ENCODE measurements at places on chromosomes 4 and X.

GRCh38 chrX:17656035-17656418, 81.3 kb upstream of the SCML1 start:
- DNase-seq: no peak

DNA sequence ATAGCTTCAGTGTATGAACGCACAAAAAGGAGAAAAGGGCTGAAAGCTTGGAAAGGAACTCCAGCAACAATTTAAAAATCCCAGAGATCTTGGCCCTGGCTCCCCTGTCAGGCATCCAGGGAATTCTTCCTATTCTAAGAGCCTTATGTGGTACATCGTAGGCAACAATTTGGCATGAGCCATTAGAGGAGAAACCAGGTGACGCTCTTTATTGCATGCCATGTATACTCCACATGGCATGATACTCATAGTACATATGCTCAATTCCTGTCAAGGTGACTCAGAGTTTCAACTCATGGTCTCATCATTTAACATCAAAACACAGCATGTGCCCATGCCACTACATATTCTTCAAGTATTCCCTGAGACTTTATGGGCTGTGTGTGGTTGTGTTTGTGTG, 191.3 kb downstream of the OR13H1 start:
- no peak for DNase-seq

GRCh38 chr4:8478801-8479744, 38.5 kb downstream of the TRMT44 start:
- DNase-seq: no peak

GRCh38 chr4:108049406-108049805, 59.7 kb downstream of the HADH start:
- DNase-seq: no peak

- no peak for DNase-seq
These were observed 4.5 kb upstream of the FGF16 start for GRCh38 chrX:77442728-77443127.

DNA sequence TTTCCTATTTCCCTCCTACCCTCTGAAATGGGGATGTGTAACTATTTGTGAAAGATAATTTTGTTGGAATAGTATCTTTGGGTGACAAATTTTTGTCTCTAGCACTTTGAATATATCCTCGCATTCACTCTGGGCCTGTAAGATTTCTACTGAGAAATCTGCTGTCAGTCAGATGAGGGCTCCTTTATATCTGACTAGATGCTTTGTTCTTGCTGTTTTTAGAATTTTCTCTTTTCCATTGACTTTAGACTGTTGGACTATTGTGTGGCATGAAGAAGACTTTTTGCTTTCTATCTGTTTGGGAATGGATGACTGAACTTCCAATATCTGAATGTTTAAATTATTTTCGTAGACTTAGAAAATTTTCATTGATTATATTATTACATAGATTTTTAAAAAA, 54.2 kb upstream of the GRID2 start:
- no peak for DNase-seq

- no peak for DNase-seq
These were observed 21.2 kb downstream of the PTTG2 start for GRCh38 chr4:37981425-37981824.

DNA sequence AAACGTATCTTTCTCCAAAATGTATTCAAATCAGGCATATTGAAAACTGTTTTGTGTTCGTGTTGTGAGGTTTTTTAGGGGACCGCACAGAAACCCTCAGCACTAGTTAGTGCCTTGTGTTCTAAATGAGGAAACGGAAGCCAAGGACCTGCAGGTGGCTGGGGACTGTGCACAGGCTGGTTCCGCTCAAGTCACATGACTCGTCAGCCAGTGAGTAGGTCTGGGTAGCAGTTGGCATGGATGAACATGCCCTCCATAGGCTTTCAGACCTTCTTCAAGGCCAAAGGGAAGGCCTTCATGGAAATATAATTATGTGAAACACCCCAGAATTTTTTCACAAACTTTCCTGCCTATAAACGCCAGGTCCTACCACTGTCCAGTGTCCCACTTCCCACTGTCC, 1.3 kb upstream of the F11 start:
- DNase-seq: no peak

DNA sequence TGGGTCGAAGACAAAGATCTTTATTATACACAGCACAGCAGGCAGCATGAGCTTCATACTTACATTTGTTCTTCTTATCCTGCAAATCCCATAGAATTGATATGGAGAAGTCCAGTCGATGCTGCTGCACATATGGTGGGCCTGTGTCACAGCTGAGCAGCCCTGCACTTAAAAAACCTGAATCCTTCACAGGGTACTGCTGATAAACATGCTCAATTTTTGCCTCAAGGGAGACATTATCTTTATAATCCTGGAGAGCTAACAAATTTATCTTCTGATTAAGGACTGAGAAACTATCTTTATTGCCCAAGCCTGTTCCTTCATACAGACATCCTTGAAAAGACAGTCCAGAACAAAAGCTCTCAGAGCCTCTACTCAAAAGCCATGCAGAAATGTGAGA, 434.4 kb upstream of the FAM47C start:
- DNase-seq: no peak

- no peak for DNase-seq
These were observed 15.0 kb downstream of the RGN start for GRCh38 chrX:47093248-47093647.

- no peak for DNase-seq
These were observed 24.0 kb downstream of the C4orf51 start for GRCh38 chr4:145703850-145704497.

- DNase-seq: no peak
These were observed 1258.4 kb downstream of the FAM133A start for GRCh38 chrX:94932278-94932965.

DNA sequence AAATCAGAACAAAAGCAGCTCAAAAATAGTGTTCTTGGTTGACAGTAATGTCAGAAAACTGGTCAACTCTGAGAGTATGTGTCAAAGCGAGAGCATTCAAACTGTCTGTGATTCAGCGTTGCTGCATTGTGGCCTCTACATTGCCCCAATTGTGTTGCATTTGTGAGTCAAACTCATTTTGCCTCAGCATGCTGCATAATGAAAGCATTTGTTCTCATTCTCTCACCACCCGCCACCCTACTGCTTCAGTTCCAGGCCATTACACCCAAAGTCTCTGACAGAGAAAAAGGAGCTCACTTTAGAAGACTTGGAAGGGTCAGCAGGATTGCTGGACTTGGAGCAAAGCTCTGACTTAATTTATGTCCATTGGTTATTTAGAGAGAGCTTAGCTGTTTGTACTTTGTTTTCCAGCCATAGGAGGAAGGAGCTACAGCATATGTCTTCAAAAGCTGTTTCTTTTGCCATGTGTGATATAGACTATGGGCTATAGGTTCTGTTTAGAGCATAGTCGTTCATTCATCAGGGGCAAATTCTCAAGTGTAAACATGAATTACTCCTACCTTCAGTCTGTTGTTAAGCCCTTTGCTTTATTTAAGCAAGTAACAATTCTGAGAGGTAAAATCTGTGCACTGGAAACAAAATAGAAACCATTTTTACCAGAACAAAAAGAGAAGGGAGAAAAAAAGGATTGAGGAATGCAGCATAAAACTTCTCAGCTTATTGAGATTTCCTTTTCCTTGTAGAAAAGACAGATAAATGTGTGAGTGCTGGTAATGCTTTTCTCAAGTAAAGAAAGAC, 153.4 kb upstream of the ANK2 start:
- no peak for DNase-seq

- DNase-seq: no peak
These were observed 84.1 kb upstream of the MAGEA4 start for GRCh38 chrX:151828439-151829080.

- no peak for DNase-seq
These were observed at the start of gene TMEM271 for GRCh38 chr4:576245-576821. TSS of gene TMEM271 (minus strand) at chr4:576295. CDS start at chr4:576062, 233 bp downstream.

DNA sequence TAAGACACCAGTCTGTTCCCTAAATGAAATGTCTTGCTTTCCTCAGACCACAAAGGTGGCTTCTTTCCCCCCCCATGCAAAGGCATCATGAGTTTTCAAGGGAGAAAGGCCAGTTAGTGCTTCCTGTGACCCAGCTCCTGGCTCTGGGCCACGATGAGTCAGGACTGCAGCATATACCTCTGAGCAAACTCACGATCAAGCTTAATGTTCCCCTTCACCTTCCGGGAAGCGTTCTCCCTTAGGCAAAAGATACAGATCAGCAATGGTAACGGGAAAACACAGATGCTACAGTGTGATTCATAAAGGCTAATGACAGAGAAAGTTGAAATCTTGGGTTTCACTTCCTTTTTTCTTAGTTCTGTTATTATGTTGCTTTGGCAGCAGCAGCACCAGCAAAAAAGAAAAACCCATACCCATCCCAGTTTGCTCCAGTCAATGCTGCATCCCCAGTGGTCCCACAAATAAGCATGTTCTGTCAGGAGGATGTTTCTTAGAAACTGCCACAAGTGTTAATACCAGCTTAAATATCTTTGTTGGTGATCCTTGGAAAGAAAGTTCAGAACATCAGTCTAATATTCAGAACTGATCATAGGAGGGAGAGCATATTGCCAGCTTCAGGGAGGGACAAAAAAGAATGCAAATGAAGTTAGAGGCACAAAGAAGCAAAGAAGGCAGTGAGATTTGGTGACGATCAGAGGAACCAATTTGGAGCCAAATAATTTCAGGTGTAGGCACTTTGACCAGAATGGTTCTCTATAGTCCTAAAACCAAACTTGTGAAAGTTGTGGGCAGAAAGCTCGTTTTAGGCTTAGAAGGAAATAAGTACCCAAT, 41.2 kb downstream of the LONRF3 start:
- peak; percentile 0 for DNase-seq

- DNase-seq: no peak
These were observed 39.7 kb upstream of the SPRY1 start for GRCh38 chr4:123356921-123357320.

DNA sequence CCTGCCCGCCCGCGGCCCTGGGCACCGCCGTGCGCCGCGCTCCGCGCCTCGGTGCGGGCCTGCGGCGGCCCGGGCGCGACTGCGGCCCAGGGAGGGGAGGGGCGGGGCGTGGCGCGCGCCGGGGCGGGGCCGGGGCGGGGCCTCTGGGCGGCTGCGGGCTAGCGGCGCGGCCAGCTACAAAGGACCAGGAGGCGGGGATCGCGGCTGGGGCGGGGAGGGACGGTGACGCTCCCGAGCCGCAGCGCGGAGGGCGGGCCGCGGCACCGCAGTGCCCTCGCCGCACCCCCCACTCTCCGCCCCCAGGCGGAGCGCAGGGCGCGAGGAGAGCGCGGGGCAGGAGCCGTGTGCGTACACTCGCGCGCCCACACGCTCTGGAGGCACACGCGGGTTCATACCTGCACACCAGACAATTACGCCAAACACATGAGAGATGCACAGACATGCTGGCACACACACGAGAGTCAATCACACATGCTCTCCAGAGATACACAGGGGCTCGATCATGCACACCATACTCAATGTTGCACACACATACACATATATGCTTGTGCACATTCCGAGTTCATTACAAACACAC, at the start of gene CRMP1:
TSS of gene CRMP1 (minus strand) at position 83 of the 577 bp plus-strand sequence. CDS start 117 bp downstream, outside the sequence.
- DNase-seq: no peak

DNA sequence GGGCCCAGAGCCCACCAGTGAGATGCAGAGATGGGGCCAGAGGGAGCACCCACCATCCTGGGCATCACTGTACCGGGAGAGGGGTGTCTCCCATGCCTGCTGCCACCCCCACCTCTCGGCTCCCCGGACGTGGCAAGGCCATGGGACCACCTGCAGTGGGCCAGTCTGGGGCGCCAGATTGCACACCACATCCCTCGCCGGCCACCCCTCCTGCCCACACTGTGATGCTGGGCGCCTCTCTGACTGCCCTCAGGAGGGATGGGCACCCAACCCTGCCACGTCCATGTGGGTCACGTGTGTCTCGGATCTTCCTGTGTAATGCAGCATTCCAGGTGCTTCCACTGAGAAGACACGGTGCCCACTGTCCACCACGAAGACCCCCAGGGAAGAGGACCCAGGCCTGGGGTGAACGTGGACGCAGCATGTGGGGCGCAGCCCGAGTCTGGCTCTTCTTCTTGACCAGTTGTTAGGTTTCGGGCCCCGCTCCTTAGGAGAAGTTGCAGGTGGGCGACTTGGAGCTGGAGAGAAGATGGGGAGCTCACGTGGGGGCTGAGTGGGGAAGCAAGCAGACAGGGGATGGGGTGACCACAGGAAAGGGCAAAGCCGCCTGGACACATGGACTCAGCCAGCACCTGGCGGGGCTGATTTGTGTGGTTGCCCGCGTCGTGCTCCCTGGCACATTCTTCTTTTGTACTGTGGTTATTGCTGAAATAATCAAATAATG, 47.7 kb downstream of the ZFYVE28 start:
- DNase-seq: no peak

DNA sequence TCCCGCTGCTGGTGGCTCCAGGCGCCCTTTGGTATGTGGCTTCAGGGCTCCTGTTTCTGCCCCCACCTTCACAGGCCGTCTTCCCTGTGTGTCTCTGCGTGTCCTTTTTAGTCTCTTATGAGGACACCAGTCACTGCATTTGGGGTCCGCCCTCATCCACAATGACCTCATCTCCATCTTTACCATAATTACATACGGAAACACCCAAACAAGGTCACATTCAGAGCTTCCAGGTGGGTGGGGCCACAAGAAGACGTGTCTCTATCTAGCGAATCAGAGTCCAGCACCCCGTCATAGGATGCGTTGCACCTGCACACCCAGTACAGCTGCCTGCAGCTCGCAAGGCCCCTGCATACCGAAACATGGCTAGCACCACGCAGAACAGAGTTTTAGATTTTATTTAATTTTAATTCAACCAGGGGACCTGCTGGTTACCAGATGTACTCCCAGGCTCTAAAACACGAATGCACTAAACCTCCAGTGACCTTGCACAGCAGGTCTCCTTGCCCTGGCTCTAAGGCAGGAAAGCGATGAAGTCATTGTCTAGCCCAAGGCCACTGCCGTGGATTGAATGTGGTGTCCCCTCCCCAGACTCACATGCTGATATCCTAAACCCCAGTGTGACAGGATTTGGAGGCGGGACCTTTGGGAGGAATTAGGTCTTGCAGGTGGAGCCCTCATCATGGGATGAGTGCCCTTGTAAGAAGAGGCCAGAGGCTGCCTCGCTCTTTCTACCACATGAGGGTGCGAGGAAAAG, 30.3 kb downstream of the ABLIM2 start:
- no peak for DNase-seq

DNA sequence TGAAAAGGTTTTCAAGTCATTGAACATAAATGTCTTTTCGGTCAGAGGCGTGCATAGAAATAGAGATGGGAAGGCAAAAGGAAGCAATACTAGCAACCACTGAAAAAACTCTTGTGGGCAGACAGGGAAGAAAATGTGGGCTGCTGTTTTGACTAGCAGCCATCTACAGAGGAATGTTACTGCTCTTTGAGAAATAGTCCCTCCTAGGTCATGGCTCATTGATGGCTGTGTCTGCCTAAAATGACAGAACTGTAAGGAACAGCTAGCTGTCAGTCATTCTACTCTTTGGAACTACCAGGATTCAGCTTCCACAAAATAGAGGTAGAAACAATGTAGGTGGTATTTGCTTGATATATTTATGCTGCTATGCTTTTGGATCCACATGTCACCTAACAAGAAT, 26.9 kb upstream of the TMPRSS11B start:
- DNase-seq: no peak

- peak; percentile 11 for DNase-seq
These were observed 71.0 kb downstream of the AFF1 start for GRCh38 chr4:87005690-87006425.

GRCh38 chr4:146333895-146334262, 119.5 kb downstream of the REELD1 start:
- no peak for DNase-seq

Data from activated CD8-positive, alpha-beta memory T cell treated with anti-CD3 and anti-CD28 coated beads for 48 hours (primary cell).